Fibroblast of villous mesenchyme (primary cell): ENCODE measurements at places on chromosomes 4 and X. TPM values are rescaled to one million over a fixed set of nuclear protein-coding genes. Genes with fewer than 3 reads are reported as not detected.

DNA sequence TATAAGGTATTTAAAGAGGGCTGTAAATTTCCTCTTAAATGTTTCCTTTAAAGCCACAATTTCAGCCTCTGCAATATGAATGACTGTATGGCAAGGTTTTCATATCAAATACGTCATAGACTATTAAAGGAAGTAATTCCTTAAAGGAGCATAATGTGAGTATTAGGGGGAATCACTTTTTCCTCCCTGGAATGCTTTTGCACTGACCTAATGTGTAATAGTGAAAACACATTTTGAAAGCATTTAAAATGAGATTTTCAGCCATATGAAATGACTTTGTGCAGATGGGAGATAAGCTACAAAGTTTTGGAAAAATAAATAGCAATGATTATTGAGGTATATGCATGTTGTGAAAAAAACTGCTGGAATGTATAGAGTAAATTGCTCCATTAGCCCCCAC lies 17.6 kb downstream of the SLIT2 start:
- DNase-seq: no peak

DNA sequence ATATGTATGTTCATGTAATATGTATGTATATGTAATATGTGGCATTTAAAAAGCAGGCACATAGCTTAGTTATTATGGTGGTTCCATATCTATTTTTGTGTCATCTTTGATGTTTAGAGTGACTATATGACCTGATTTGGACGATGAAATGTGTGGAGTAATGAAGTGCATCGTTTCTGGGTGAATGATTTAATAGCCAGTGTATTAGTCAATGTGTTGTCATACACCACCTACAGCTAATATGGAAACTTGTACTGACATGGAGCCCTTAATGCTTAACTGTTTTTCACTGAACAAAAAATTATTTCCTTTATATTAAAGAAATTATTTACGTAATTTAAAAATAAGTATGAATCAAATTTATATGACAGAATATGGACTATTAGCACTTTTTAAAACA lies 292.3 kb upstream of the FSTL5 start:
- no peak for DNase-seq

GRCh38 chrX:106286053-106286650 lies 118.0 kb downstream of the PWWP3B start:
- DNase-seq: peak; percentile 63

GRCh38 chrX:11422525-11422857 lies 129.3 kb downstream of the AMELX start:
- DNase-seq: no peak

DNA sequence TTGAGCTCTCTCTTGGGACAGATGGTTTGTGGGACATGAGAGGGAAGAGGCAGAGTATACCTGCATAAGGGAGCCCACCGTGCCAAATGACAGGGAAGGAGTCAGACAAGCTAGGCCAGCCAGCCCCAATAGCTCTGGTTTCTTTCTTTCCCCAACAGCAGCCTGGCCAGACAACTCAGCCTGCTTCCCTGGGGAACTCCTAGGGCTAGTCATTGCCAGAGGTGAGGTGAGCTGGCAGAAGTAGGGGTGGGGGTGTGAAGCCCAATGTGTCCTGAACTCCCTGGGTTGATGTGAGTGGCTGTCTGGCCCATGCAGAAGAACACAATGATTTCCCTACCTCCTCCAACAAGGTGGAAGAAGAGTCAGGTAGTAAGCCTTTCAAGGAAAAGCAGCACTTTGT lies 135.5 kb downstream of the AMMECR1 start:
- DNase-seq: no peak

GRCh38 chrX:76550016-76550415 lies 122.5 kb downstream of the MAGEE1 start:
- DNase-seq: no peak

GRCh38 chr4:3532751-3533422 lies 665 bp upstream of the LRPAP1 start:
- no peak for DNase-seq

GRCh38 chr4:4766564-4766963 lies 92.9 kb upstream of the MSX1 start:
- no peak for DNase-seq

DNA sequence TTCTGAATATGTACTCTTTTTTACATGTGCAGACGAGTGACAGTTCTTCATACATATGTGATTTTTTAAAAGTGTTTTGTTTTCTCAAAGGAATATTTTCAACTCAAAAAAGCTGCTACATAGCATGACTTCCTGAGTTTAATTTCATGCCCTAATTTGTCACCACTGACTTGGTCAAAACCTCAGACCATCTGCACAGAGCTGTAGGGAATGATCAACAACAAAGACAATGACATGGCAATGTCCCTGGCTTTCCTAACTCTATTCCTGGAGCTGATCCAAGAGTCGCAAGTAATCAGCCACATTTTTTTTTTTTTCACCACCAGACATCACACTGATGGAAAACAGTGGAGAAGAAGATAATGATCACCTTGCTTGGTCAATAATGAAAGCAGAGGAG lies 97.7 kb downstream of the TMA16 start:
- no peak for DNase-seq

- no peak for DNase-seq
Observed at GRCh38 chr4:6644792-6645530, 4.5 kb downstream of the MRFAP1 start.

DNA sequence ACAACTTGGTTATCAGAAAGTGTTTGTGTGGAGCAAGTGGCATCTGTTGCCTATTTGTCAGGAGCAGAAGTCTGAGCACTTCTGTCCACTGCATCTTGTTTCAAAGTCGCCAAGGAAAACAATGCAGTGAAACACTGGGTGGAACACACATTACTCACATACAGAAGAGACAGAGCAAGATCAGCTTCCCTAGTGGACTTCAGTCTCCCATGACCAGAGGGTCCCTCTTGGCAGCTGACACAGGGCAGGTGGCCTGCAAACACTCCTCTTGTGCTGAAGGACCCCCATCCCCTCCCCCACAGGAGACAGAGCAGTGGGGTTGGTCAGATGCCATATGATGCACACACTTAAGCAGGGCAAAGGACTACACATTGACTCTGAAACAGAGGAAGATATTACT lies 3.6 kb upstream of the BBS12 start:
- DNase-seq: no peak

DNA sequence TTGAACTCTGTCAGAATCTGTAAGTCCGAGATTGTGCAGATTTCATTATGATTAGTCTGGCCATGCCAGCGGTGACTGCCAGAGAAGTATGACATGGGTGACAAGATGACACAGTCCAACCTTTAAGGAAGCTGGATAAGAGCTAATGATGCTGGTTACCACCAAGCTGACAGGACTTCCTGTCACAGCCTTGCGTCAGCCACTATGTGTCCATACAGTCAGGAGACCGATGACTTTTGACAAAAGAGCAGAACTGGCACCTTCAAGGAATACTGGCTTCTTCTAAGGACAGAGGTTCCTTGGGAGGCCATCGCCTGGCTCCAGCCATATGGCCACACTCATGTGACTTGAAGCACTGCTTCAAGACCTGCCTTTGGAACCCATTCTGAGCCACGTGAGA lies 67.2 kb upstream of the TFDP3 start:
- DNase-seq: no peak

DNA sequence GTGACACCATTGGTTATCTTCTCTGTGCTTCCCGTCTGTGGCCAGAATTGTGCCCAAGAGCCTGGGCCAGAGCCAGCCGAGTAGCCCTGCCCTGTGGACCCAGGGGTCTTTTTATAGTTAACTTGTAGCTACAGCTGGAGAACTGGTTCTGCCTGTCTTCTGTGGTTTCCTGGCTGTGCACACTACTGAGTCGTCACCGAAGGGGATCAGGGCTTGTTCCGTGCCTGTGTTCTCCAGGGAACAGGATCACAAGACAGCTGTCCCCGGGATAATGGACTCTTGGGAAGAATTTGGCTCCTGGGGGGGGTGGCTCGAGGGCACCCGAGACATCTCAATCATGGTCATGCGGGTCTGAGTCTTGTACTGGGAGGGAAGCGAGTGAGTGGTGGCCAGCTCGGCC lies 22.1 kb upstream of the OPN1LW start:
- peak; percentile 4 for DNase-seq

DNA sequence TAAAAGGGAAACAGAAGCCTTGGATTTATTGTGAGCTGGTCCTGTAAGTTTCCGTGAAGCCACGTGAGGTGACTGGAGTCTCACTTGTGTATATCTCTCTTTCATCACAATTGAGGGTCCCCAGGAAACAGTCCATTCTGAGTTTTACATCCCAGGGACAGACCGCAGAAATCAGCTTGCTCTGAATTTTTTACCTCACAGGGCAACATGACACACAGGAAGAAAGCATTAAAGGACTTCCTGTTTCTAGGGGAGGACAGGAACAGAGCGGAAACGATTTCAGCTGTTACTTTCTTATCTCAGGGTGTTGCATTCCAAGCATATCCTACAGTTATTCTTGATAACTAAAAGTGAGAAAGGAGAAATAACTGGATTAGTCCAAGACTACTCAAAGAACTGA lies 553.5 kb downstream of the TRAM1L1 start:
- DNase-seq: peak; percentile 16

DNA sequence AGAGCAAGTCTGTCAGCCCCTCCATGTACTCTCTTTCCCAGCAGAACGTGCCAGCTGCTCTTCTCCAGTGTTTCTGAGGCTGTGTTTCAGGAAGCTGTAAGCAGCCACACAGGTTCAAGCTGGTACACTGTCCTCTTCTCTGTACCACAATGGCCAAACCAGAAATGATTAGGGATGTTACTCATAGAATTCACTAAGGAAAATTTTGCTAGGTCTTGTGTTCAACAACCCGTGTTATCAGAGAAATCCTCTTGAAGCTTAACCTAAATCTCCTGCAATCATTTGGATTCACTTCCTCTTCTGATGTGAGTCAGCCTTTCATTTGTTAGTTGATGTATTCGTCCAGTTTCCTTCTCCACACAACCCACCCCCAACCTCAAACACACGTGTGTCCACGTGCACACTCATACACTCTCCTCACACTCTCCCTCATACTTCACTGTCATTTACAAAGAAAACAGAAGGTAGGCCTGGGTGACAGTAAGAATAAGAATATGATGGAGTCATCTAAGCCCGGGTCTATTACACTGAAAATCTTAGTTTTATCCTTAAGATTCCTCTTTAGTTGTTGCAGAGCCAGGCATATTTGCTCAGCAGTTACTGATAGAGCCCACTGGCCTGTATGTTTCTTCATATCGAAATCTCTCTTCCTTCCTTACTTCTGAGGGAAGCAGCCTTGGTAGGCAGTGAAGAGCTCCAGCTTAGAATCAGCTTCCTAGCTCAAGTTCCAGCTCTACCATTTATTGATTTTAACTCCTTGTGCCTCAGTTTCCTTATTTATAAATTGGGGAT lies 63.4 kb downstream of the DCUN1D4 start:
- DNase-seq: peak; percentile 16

GRCh38 chrX:88439935-88440334 lies 307.1 kb upstream of the CPXCR1 start:
- no peak for DNase-seq

The AKAP4 gene
- not detected in 2 replicates for total RNA-seq

The TMEM156 gene
- under 0.01 TPM in 1 of 2 replicates, not detected in the other for total RNA-seq

The ZMAT1 gene
- 0.43 and 0.64 TPM in 2 replicates for total RNA-seq

The STK26 gene
- total RNA-seq: 4.8 and 9.1 TPM in 2 replicates

The DRD5 gene
- total RNA-seq: not detected in 2 replicates

The CLIC2 gene
- 1.3 and 2.6 TPM in 2 replicates for total RNA-seq

The RAB33A gene
- 1.3 and 3.5 TPM in 2 replicates for total RNA-seq

The SPANXN3 gene
- not detected in 2 replicates for total RNA-seq
